ENCODE measurements at places on chromosomes 1 and 21.
A peak's percentile ranks its signal among the peaks of the same experiment; 100 is the strongest.

- peak; percentile 35 for DNase-seq
- no peaks in the 10 kb centered on the region for H3K36me3 ChIP-seq
- H3K4me1 ChIP-seq, result no peaks in the 10 kb centered on the region
- H3K27me3 ChIP-seq, result peaks cover 5% of the 10 kb centered on the region
- H3K27ac ChIP-seq, result no peak overlapping the region
Measured at GRCh38 chr1:157626099-157626498, 28.2 kb upstream of the FCRL4 start.

DNA sequence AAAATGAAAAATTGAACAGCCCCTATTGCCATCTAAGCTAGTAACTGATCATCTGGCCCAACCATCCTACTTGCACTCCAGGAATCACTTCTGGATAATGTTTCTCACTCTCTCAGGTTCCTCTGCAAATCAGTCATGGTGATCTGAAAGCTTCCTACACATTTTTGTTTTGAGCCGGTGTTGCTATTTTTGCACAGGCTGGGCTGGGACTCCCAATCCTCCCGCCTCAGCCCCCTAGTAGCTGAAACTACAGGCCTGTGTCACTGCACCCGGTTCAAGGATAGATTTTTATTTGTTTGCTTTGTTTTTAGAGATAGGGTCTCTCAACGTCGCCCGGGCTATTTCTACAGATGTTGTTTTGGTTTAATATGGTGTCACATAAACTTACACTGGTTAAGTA lies 40.5 kb upstream of the HMCN1 start:
- peaks cover 18% of the 10 kb centered on the region for H3K4me1 ChIP-seq
- peak overlapping the region; percentile 75 for H3K27ac ChIP-seq
- DNase-seq, result no peak
- H3K4me3 ChIP-seq, result peak overlapping the region; percentile 47
- H3K27me3 ChIP-seq, result peaks cover 4% of the 10 kb centered on the region

- H3K36me3 ChIP-seq, result no peaks in the 10 kb centered on the region
- no peaks in the 10 kb centered on the region for H3K4me1 ChIP-seq
- H3K27me3 ChIP-seq, result no peaks in the 10 kb centered on the region
- H3K27ac ChIP-seq, result no peak overlapping the region
Measured at GRCh38 chr21:37758982-37759381, 157.3 kb downstream of the KCNJ6 start.

GRCh38 chr1:245378311-245378722 lies 223.5 kb downstream of the KIF26B start:
- no peaks in the 10 kb centered on the region for H3K36me3 ChIP-seq
- no peak for DNase-seq
- H3K4me3 ChIP-seq, result no peak overlapping the region
- peaks cover 16% of the 10 kb centered on the region for H3K4me1 ChIP-seq
- H3K27ac ChIP-seq, result no peak overlapping the region
- no peaks in the 10 kb centered on the region for H3K27me3 ChIP-seq

DNA sequence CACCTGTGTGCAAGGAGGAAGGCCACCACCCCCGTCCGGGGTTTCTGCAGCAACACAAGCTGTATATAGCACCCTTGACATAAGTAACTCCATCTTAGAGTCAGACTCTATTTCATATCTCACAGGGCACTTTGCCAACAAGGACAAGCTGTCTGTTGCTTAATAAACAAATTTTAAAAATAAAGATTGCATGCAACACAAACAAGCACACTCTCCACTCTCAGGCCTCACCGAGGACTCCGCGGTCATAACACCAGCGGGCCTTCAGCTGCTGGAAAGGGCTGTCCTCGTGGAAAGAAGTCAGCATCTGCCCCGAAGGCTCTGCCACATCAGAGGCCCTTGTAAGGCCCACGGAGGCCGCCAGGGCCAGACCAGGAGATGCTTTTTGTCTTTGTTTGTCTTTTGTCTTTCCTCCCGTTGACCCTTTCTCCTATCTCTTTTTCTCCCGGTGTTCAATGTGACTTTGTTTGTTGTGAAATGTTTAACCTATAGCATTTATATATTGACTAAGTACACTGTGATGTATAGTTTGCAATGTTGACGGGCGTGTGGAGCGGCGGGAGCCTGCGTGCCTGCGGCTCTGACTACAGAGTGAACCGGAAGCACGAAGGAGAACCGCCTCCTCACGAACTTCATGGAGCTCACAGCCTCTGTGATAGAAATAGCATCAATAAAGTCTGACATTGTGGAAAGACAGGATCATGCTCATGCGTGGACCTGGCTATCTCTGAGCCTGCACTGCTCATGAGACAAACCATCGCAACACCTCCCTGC lies 24.1 kb downstream of the MEGF6 start:
- H3K4me1 ChIP-seq, result no peaks in the 10 kb centered on the region
- no peaks in the 10 kb centered on the region for H3K27me3 ChIP-seq
- peaks cover 2% of the 10 kb centered on the region for H3K36me3 ChIP-seq
- no peak overlapping the region for H3K4me3 ChIP-seq
- no peak for DNase-seq
- no peak overlapping the region for H3K27ac ChIP-seq

- peaks cover 21% of the 10 kb centered on the region for H3K27me3 ChIP-seq
- H3K4me1 ChIP-seq, result peaks cover 2% of the 10 kb centered on the region
- no peak overlapping the region for H3K27ac ChIP-seq
- DNase-seq, result no peak
- no peak overlapping the region for H3K4me3 ChIP-seq
Measured at GRCh38 chr21:44509539-44509938, 30.5 kb downstream of the KRTAP10-1 start.

GRCh38 chr1:245677461-245678240 lies 522.9 kb downstream of the KIF26B start:
- no peaks in the 10 kb centered on the region for H3K27me3 ChIP-seq
- H3K4me3 ChIP-seq, result no peak overlapping the region
- H3K36me3 ChIP-seq, result no peaks in the 10 kb centered on the region
- no peak for DNase-seq

DNA sequence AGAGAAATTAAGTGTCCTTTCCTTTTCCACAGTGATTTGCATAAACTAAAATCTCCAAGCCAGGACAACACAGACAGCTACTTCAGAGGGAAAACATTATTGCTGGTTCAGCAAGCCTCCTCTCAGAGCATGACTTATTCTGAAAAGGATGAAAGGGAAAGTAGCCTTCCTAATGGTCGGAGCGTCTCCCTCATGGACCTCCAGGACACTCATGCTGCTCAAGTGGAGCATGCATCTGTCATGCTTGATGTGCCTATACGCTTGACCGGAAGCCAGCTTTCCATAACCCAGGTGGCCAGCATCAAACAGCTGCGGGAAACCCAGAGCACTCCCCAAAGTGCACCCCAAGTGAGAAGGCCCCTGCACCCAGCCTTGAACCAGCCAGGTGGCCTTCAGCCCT lies 39.1 kb downstream of the CLEC20A start:
- no peak for DNase-seq
- H3K36me3 ChIP-seq, result no peaks in the 10 kb centered on the region
- H3K27ac ChIP-seq, result no peak overlapping the region
- H3K4me3 ChIP-seq, result no peak overlapping the region
- no peaks in the 10 kb centered on the region for H3K27me3 ChIP-seq

GRCh38 chr1:8653878-8654277 lies 163.6 kb downstream of the RERE start:
- peaks cover 37% of the 10 kb centered on the region for H3K4me1 ChIP-seq
- no peak overlapping the region for H3K27ac ChIP-seq
- peaks cover 55% of the 10 kb centered on the region for H3K36me3 ChIP-seq
- H3K27me3 ChIP-seq, result no peaks in the 10 kb centered on the region
- no peak for DNase-seq

DNA sequence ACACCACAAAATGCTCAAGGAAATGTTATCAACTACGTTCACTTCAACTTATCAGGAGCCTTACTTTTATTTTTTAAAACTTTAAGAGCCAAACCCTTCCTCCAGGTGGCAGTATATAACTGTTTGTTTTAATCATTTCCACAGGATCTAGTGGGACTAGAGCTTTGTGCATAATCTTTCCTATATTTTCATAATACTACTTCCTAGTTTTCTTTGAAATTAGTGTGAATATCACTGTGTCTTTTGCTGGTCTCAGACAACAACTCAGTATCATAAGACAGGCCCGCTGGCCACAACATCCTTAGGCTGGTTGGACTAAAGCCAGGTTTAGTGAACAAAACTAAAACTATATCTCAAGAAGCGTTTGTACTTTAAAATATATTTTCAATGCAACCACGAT lies 145.5 kb downstream of the TIAM1 start:
- no peak for DNase-seq
- no peaks in the 10 kb centered on the region for H3K27me3 ChIP-seq
- no peak overlapping the region for H3K27ac ChIP-seq
- peaks cover 14% of the 10 kb centered on the region for H3K36me3 ChIP-seq
- H3K4me3 ChIP-seq, result no peak overlapping the region

DNA sequence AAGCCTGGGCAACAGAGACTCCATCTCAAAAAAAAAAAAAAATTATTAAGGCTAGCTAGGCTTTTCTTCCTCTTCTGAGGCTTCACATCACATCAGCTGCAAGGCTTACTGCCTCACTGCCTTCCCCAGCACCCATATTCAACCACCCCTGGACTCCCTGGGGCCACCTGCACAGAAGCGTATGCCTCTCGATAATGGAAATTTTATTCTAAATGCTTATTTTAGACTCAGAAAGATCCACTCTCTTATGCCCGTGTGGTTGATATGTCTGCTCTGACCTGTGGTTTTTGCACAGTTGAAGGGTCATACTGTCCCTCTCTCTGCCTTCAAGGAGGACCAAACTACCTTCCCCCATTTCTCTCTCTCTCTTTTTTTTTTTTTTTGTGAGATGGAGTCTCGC lies 1.5 kb upstream of the FCRLA start:
- H3K4me3 ChIP-seq, result no peak overlapping the region
- no peak for DNase-seq
- H3K36me3 ChIP-seq, result no peaks in the 10 kb centered on the region
- H3K4me1 ChIP-seq, result no peaks in the 10 kb centered on the region
- peaks cover 18% of the 10 kb centered on the region for H3K27me3 ChIP-seq
- no peak overlapping the region for H3K27ac ChIP-seq

GRCh38 chr1:9246215-9246614 lies 11.6 kb downstream of the H6PD start:
- no peak for DNase-seq
- no peak overlapping the region for H3K27ac ChIP-seq
- H3K27me3 ChIP-seq, result no peaks in the 10 kb centered on the region
- H3K4me1 ChIP-seq, result peaks cover 29% of the 10 kb centered on the region
- peaks cover 15% of the 10 kb centered on the region for H3K36me3 ChIP-seq

DNA sequence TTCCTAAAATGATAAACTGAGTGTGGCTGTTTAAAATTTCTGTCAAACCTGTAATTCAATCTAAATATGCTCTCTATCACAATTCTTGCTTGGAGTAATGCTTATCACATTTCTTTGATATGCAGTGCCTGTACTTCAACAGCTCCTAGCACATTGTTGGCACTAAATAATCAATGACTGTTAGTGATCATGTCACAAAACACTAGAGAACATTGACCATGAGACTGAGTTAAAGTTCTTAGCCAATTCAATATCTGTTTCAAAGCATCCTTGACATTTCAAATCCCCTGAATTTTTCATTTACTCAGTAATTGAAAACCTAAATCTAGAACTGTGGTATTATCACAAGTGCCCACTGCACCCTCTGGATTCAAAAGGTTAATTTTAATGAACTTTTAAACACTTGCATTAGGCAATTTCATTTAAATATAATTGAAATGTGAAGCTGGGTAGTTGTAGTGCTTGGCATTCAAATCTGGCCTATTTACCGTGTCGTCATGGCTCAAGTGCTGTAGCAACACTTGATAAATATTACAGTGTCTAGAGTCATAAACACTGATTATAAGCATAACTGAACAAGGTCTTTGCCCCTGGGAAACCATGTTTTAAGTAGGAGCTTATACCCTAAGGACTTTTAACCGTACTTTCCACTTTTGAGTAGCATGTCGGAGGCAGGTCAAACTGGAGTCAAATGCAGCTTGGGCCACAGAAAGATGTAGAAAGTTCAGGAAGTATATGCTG lies 143.6 kb downstream of the LRRC7 start:
- no peak overlapping the region for H3K4me3 ChIP-seq
- H3K27ac ChIP-seq, result no peak overlapping the region
- DNase-seq, result no peak
- no peaks in the 10 kb centered on the region for H3K27me3 ChIP-seq
- no peaks in the 10 kb centered on the region for H3K36me3 ChIP-seq

DNA sequence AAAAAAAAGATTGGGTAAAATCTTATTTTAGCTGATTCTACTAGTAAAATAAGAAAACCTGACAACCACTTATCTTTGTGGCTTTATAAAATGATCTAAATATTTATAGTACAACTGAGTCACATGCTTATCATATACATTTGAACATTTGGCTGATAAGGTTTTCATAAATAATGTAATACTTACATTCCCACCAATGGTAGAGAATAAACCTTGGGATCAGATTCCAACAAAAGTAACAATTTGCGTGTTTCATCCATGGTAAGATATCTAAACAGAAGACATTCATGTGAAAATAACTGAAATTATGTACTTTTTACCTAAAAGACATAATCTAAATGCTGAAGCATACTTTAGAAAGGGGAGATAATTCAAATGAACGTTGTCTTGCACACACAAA lies 18.4 kb downstream of the STIL start:
- no peak overlapping the region for H3K4me3 ChIP-seq
- H3K27me3 ChIP-seq, result no peaks in the 10 kb centered on the region
- H3K27ac ChIP-seq, result no peak overlapping the region

- no peak overlapping the region for H3K27ac ChIP-seq
- H3K27me3 ChIP-seq, result peaks cover 21% of the 10 kb centered on the region
Measured at GRCh38 chr1:47658161-47658920, 220.5 kb downstream of the FOXD2 start.

DNA sequence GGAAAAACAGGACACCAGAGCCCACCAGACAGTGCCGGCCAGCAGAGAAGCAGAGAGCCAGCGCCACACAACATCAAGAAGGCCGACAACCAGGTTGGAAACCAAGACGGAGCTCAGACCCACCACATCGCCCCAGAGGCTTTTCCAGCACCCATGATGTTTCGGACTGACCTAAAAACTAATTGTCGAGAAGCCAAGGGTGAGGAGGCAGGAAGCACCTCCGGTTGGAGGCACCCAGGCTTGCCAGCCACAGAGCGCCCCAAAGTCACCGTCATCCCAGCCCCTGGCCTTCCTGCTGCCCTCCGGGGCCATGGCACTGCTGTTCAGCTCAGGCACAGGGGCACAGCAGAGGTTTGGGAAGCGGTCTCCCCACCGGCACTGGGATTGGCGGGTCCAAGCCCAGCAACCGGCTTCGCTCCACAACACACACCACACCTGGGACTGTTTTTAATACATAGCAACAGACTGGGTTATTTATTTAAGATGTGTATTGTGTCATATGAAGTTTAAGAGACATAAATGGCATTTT lies 67.2 kb downstream of the SLC37A1 start:
- no peak overlapping the region for H3K4me3 ChIP-seq
- no peak overlapping the region for H3K27ac ChIP-seq
- no peaks in the 10 kb centered on the region for H3K4me1 ChIP-seq
- H3K36me3 ChIP-seq, result peaks cover 23% of the 10 kb centered on the region
- no peaks in the 10 kb centered on the region for H3K27me3 ChIP-seq
- peak; percentile 17 for DNase-seq

- no peak overlapping the region for H3K27ac ChIP-seq
- H3K4me1 ChIP-seq, result peaks cover 45% of the 10 kb centered on the region
- H3K4me3 ChIP-seq, result no peak overlapping the region
- peak; percentile 34 for DNase-seq
- peaks cover 1% of the 10 kb centered on the region for H3K36me3 ChIP-seq
- peaks cover 28% of the 10 kb centered on the region for H3K27me3 ChIP-seq
Measured at GRCh38 chr1:84888753-84889152, 4.3 kb downstream of the LPAR3 start.
